ENCODE measurements at places on chromosomes 12 and 14.

GRCh38 chr12:1917172-1918070 is 1.0 kb downstream of the CACNA2D4 start:
- no peak for DNase-seq

GRCh38 chr12:26666286-26666685 is 166.7 kb downstream of the ITPR2 start:
- DNase-seq: no peak

DNA sequence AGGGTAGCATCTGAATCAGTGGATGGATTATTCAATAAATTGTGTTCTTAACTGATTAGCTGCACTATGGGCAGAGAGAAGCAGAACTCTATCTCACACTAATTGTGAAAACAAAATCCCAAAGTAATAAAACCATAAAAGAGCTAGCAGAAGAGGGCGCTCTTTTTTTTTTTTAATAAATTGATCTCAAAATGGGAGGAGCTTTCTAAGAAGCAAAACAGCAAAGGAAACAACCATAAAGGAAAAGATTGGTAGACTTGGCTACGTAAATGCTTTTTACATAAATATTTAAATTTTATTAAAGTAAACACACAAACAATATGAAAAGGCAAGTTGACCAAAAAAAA is 1.5 kb upstream of the TM7SF3 start:
- DNase-seq: peak; percentile 28

DNA sequence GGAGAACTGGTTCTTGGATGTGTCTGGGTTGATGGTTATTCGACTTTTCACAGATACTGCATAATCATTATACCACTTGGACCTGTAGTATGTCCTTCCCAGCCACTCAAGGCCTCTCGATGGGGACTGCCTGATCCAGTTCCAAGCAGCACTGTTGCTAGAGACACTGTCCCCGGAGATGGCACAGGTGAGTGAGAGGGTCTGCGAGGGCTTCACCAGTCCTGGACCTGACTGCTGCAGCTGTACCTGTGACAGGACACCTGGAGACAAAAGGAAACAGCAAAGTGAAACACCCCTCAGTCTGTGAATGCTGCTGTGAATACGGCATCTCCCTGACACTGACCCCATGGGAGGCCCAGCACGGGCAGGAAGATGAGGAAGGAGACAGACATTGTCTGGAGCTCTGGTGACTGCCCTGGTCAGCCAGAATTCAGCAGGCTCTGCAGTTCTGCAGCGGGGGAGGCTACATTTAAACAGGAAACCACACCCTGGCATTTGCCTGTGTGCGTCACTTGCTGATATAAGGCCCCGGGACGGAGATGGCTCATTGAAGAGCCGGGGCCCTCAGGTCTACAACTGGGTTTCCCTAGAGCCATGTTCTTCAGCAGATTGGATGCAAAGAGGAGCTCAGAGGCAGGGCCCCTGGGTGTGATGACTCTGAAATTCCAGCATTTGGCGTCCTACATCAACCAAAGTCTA is 413.6 kb downstream of the TMEM121 start:
- DNase-seq: no peak

- DNase-seq: no peak
Measured at GRCh38 chr12:92814584-92814983, 111.8 kb downstream of the PLEKHG7 start.

- no peak for DNase-seq
Measured at GRCh38 chr14:55620277-55620676, 40.3 kb downstream of the KTN1 start.

- no peak for DNase-seq
Measured at GRCh38 chr12:25469861-25470260, 83.2 kb downstream of the LMNTD1 start.

DNA sequence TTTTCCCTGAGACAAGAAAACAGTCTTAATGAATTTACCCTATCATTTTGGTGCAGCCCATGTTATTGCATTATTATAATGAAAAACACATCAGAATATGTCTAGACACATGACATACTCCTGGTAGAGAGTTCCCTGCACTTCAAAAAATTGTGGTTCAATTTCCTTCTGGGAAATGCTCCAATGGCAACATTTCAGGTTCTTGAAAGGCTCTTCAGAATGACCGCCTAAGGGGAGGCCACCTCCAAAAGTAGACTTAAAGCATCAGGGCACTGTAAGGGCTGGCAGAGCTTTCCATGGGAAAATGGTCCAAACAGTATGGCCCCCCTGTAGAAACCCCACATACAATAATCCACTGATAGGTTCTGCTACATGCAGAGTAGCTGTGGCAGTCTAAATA is 110.7 kb downstream of the SLC25A21 start:
- no peak for DNase-seq

- no peak for DNase-seq
Measured at GRCh38 chr14:60184905-60185555, 19.8 kb upstream of the DHRS7 start.

DNA sequence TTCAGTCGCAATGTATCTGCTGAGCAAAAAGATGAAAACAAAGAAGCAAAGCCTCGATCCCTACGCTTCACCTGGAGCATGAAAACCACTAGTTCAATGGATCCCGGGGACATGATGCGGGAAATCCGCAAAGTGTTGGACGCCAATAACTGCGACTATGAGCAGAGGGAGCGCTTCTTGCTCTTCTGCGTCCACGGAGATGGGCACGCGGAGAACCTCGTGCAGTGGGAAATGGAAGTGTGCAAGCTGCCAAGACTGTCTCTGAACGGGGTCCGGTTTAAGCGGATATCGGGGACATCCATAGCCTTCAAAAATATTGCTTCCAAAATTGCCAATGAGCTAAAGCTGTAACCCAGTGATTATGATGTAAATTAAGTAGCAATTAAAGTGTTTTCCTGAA is 19.8 kb downstream of the CKB start:
- no peak for DNase-seq

DNA sequence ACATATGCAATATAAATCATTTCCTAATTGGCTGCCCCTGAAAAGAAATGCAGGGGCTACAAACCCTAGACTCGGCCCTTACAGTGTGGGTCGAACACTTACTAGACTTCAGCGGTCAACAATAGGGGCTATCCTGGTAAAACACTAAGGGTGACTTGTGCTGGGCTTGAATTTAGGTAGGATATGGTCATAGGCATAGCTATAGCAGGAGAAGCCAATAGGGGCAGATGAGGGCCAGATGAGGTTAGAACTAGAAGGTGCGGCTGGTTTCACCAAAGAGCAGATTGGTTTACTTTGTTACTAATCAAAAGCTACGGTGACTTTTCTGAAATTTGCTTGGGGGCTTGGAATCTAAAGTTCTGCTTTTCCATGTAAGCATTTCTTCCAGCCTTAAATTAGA is 282.3 kb upstream of the DIO2 start:
- DNase-seq: peak; percentile 11

- DNase-seq: no peak
Measured at GRCh38 chr14:91078095-91078737, 17.8 kb upstream of the RPS6KA5 start.

GRCh38 chr14:58750321-58751269 is 112.8 kb downstream of the DACT1 start:
- no peak for DNase-seq

- no peak for DNase-seq
Measured at GRCh38 chr12:46379352-46379751, 6.8 kb upstream of the SLC38A2 start.

DNA sequence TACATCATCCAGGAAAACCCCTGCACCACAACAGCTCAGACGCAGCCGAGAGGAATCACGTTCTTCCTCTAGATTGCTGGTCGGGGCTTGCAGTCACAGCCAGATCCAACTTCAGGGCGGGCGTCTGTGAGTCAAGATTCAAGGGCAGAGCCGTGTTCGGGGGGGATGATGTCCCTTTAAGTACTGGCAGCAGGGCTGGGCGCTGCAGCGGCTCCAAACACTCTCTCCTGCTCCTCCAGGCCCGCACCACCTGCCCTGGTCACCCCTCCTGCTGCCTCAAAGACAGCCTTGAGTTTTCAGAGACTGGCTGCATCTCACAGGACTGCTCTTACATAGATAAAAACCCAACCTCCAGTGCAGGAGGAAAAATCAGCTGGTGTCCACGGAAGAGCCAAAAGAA is 68.3 kb downstream of the KDM2B start:
- DNase-seq: no peak

DNA sequence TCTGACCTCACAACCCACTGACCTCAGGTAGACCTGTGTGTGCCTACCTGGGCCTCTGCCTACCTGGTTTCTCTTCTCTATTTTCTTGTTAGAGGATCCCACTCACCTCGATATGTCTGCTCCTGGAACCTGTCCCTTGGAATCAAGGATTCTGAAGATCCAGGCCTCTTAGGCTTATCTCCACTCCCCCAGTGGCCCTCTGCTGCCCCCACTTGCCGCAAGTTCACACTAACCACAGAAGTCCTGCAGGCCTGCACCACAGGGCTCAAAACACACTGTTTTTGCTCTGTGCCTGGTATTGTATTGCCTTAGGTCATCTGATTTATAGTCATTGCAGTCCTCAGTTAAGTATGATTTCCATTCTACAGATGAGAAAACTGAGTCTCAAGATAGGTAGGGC is 15.3 kb upstream of the NRXN3 start:
- DNase-seq: peak; percentile 66

DNA sequence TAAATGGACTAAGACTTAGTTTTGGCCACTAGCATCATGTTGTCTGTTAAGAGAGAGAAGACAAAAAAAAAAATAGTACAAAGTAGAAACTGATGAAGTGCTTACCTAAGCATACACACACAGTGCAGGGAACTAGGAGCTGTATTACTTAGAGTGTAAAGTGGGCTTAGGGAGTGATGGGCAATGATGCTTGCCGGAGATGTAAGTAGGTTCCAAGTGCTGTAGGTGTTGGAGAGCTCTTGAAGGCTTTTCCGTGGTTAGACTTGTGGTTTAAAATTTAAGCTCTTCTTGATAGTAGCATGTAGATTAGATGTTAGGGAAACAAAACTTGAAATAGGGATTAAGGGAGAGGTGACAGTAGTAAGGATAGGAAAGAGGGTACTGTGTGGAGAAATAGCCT is 34.7 kb downstream of the MIA2 start:
- DNase-seq: peak; percentile 43

GRCh38 chr12:1796515-1797010 is 23.8 kb upstream of the LRTM2 start:
- peak; percentile 50 for DNase-seq

DNA sequence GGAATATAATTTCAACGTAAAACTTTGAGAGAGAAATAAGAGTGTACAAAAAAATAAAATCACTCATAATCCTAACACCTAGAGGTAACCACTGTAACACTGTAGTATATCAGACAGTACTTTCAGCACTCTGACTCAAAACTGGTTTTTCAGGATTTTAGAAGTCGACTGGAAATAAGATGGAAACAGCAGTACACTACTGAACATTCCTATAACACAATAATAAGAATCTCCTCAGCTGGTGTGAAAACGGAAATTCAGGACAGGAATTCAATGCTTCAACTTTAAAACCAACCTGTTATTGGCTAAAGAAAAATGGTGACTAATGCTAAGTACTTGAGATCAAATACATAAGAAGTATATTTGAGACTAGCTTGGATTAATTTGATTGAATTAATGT is 12.3 kb upstream of the PITPNM2 start:
- no peak for DNase-seq

DNA sequence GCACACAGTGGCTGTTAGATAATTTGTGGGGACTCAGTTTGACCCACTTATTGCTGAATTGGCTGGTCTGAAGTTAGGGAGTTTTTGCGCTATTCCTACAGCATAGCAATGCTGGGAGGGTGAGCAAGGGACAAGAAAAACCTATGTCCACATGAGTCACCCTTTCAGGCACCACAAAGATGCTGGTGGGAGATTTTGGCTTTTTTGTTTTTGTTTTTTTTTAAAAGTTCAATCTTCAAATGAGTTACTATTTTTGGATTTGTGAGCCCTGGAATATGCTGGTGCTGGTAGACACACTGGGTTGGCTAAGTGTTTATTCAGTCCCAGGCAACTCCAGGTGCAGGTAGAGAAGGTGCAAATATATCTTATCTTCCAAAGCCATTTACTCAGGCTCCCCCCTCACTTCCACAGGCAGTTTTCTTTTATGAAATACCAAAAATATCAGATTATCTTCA is 143.4 kb downstream of the BTG1 start:
- no peak for DNase-seq

- no peak for DNase-seq
Measured at GRCh38 chr12:172732-173161, 41.2 kb downstream of the SLC6A12 start.

Data from mesendoderm (in vitro differentiated cells).